ENCODE measurements at places on chromosomes 5 and 9.
A peak's percentile ranks its signal among the peaks of the same experiment; 100 is the strongest.

DNA sequence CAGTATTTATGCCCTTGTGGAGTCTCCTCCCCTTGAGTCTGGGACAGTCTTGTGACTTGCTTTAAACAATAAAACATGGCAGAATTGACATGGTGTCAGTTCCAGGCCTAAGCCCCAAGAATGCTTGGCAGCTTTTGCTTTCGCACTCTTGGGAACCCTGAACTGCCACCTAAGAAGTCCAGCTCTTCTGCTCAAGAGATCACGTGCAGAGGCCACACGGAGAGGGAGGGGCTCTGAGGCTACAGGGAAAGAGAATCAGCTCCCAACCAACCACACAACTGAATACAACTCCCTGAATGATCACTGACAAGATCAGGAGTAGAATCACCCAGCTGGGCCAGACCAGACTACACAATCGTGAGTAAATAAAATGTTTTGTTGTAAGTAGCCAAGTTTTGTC, 97.6 kb downstream of the MED27 start:
- no peak for DNase-seq

- DNase-seq = no peak
These were observed 81.2 kb upstream of the NAA35 start for GRCh38 chr9:85859765-85860164.

- peak; percentile 30 for DNase-seq
These were observed 580.8 kb downstream of the CCDC171 start for GRCh38 chr9:16133556-16134227.

DNA sequence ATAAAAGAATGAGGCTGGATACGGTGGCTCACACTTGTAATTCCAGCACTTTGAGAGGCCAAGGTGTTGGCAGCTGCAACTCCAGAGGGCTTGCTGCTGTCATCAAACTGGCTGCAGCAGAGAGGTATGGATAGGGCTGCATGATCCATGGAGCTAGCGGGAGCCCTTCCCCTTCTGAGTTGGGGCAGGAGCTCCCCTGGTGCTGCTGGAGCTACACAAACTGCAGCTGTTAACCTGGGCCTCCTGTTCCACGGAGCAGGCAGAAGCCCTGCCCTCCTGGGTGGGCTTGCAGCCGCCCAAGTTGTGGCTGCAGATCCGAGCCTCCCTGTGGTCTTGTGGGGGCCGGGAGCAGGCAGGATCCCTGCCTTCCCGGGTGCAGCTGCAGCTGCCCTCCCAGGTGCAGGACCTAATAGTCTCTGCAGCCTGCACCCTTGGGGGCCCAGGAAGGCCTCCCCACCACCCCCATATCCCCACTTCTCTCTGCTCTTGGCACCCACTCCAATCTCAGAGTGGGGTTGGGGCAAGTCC, 15.8 kb downstream of the CDC25C start:
- DNase-seq = no peak

- no peak for DNase-seq
These were observed 371.5 kb downstream of the ADGRV1 start for GRCh38 chr5:90930062-90930461.

DNA sequence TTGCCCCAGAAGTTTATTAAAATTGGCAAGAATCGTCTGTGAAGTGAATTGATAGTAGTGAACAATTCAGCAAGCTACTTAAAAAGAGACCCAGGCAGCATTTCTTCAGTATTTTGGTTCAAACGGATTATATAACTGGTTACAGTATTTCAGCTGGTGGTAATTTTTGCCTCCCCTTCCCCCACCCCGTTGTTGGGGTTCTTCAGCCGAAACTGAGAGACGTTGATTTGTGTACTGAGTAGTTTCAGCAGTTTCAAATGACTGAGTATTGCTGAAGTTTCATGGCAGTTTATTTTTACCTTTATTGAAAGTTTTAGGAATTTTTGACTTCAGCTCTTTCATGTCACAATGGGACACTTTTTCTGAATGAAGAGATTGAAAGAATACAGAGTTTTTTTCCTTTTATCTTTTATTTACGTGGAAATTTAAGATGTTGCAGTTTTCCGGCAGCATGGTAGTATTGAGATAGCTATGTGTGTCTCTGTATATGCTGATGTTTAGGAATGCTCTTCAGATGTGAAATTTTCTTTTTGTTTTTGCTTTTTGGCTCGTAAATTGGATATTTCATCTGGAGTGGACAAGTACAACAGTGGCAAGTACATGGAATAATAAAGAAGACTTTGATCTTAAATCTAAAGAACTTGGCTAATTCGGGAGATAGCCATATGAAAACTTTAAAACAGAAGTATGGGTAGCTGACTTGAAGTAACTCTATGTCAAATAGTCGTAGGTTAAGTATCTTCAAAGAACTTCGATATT, 1.9 kb downstream of the GPBP1 start:
- DNase-seq = peak; percentile 62

DNA sequence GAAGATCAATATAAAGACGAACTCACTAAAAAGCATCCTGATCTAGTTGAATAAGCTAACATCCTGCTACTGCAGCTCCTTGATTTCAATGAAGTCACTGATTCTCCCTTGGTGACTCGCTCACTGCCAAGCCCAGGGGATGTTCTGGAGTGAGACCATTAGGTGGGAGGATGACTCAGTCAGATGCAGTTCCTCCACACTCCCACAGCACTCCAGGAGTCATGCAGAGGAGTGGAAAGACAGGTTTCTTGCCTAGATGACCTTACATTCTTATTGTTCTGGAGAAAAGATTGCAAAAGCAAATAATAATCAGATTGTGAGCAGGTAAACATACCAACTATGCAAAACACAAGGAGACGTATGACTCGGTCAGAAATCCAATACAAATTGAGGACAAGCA, 15.3 kb downstream of the GCNT4 start:
- DNase-seq = no peak

DNA sequence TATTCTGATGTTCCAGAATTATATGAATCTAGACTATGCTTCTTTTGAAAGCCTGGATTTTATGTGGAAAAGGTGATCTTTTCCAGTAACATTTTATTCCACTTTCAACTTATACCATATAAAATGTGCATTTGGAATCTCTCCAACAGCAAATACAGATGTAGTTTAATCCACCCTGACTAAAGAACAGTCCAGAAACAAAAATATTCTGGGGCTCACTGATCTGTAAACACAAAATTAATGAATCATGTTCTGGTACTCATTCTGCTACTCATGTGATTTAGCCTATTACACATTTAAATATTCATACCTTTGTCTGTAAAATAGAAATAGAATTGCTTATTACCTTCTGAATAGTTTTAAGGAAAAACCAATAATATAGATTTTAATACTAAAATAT, 125.8 kb downstream of the ARRDC3 start:
- no peak for DNase-seq

DNA sequence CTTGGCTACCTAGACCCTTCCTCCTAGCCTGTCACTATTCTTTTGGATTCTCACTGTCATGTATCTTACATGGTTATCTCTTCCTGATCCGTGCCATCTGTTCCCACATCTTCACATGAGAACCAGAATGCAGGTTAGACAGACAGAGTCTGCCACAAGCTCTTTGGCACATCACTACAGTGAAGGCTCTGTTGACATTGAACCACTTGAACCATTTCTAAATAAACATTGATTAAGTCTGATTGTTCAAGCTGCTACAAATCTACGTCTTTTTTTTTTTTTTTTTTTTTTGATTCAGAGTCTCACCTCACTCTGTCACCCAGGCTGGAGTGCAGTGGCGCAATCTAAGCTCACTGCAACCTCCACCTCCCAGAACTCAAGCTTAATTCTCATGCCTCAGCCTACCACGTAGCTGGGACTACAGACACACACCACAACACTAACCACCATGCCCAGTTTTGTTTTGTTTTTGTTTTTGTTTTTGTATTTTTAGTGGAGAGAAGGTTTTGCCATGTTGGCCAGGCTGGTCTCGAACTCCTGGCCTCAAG, 85.1 kb upstream of the LRRTM2 start:
- no peak for DNase-seq

DNA sequence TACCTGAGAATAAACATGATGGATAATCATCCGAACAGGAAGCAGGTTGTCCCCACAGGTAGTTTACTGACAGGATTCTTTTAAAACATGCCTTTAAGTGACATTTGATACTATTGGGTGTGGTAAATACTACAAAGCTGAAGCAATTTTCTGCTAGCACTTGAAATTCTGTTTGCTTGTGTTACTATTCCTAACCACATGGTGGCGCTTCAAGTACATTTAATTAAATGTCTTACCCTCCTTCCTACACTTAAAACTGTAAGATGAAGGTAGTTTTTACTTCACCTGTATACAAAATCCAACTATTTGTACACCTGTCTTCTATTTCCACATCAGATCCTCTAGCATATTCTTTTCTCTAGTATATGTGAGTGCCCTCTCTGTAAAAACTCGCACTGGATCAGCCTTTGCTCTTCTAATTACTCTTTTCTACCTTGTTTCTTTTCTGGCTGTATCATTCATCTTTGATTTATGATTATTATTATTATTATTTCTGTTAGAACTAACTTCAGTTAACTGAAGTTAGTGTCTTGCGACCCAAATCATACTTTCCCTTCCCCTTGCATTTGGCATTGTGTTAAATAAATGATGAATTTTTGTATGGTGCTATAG, 18.4 kb downstream of the SLC25A46 start:
- DNase-seq = peak; percentile 54

DNA sequence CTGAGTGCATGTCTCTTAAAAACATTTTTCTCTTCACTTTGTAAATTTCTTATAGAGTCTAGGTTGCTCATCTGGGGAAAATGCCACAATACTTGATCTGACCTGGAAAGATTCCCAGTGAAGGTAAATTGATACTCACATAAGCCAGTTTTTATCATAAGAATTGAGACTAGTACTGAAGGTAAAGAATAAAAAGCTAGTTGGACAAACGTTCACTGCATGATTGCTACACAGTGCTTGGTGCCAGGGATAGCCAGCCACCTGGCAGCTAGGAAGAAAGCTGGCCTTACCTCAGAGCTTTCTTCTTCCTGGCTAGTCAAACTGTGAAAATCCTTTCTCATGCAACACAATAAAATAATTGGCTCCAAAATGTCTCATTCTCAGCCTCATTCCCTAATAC, 77.1 kb downstream of the MUSK start:
- no peak for DNase-seq

GRCh38 chr5:13946111-13946510, 1.6 kb upstream of the DNAH5 start:
- no peak for DNase-seq

DNA sequence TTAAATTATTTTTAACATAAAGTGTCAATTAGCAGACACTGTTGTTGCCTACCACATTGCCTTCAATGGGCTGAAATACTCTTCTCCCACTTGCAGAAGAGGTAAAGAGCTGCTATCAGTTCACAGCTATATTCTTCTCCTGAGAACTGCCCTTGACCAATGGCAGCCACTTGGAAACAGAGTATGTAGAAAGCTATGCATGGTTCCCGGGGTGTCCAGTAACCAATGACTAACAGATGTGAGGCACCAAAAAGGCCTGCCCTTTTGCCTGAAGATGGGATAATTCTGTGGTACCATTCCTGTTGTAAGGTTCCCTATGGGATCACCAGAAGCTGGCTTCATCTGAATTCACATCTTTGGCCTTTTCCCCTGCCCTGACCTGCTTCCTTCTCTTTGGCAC, 181.4 kb upstream of the MAP3K1 start:
- no peak for DNase-seq
